ENCODE measurements at places on chromosomes 13 and 19.

- DNase-seq = no peak
Measured at GRCh38 chr13:110912651-110913051, 2.2 kb downstream of the ANKRD10 start.

GRCh38 chr13:31755803-31756212 lies 16.5 kb downstream of the RXFP2 start:
- no peak for DNase-seq

DNA sequence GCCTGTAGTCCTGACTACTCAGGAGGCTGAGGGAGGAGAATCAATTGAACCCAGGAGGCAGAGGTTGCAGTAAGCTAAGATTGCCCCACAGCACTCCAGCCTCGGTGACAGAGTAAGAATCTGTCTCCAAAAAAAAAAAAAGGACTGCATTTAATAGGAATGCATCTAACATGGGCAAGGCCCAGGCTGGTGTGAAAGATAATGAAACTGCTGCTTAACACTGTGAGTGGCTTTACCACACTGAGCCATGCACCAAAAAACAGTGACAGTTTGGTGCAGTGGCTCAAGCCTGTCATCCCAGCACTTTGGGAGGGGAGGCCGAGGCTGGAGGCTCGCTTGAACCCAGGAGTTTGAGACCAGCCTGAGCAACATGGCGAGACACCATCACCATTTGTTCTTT lies 8.6 kb downstream of the GTF2F1 start:
- DNase-seq = no peak

GRCh38 chr19:48900477-48901406 lies 630 bp downstream of the NUCB1 start:
- no peak for DNase-seq

- DNase-seq = no peak
Measured at GRCh38 chr13:69618838-69619237, 488.8 kb upstream of the ATXN8OS start.

DNA sequence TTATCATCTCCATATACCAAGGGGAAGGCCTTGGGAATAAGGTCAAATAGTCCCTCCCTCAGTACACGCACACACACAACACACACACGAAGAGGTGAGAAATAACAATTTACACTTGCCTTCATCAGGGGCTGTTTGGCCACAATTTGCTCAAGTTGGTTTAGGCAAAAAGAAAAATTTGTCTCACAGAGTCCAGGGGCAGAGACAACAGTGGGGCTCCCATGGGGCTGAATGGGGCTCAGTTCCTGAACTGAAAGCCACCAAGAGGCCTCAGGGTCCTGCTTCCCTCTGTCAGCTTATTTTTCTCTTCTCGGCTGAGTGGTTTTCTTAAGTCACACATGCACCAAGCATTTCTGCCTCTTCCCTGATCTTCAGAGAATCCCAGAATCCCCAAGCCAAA lies 35.5 kb downstream of the PCDH8 start:
- DNase-seq = no peak

GRCh38 chr19:10662384-10663251 lies 8.5 kb downstream of the ILF3 start:
- no peak for DNase-seq

GRCh38 chr13:26957182-26957581 lies 196.6 kb upstream of the GPR12 start:
- no peak for DNase-seq
